ENCODE measurements at places on chromosomes 1 and 21.
A peak's percentile ranks its signal among the peaks of the same experiment; 100 is the strongest.

GRCh38 chr1:27643600-27644368 lies 8.8 kb upstream of the FGR start:
- no peak overlapping the region for H3K4me3 ChIP-seq
- peak; percentile 85 for DNase-seq
- H3K36me3 ChIP-seq: no peaks in the 10 kb centered on the region
- peaks cover 3% of the 10 kb centered on the region for H3K4me1 ChIP-seq

GRCh38 chr1:185158800-185159199 lies 1.8 kb downstream of the SWT1 start:
- no peak overlapping the region for H3K4me3 ChIP-seq
- no peaks in the 10 kb centered on the region for H3K36me3 ChIP-seq
- H3K4me1 ChIP-seq: no peaks in the 10 kb centered on the region
- no peak for DNase-seq
- no peaks in the 10 kb centered on the region for H3K27me3 ChIP-seq

DNA sequence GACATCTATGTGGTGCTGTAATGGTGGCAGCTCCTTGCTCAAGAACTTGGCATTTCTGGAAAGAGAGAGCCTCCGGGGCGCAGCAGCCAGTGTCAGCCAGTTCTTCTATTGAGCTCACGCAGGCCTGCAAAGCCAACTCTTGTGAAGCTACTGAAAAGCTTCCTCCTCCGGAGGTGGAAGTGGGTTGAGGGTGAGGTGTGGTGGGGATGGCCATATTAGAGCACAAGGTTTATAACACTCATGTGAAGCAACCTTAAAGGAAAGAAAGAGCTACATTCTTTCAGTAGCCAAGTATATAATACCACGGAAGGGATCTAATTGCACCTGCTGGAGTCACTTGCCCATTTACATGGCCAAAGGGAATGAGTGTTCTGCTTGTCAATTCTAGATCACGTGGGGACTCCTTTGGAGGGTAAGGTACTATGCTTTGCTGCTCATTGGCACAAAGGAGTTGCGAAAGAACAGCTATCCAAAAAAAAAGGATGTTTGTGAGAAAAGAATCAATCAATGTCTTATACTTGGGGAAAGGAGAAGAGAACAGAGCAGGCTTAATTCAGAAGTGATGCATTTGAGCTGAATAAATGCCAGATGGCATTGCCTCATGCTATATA lies 18.3 kb upstream of the MAP10 start:
- no peak overlapping the region for H3K4me3 ChIP-seq
- H3K36me3 ChIP-seq: no peaks in the 10 kb centered on the region
- no peaks in the 10 kb centered on the region for H3K4me1 ChIP-seq
- H3K27ac ChIP-seq: no peak overlapping the region

DNA sequence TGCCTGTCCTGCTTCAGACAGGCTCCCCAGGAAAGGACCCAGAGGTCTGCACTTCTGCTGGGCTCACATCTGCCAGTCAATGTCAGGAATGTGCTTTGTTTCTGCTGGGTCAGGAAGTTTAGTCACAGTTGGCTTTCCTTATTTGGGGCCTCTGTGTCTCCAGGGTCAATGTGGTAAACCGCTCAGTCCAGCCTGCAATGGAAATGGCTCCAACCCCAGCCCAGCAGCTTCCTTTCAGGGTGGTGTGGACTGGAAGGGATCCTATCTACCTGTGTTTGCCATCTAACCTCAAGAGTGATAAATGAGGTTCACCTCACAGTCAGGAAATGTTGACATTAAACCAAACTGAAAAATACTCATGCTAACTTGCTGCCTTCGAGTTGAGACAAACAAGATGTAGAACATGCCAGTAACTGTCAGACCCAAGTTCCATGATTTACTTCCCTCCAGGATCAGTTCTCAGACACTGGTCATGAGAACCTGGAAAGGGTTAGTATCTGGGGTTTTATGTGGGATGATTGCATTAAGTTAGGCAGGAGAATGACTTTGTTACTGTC lies 20.3 kb downstream of the ENO1 start:
- H3K27me3 ChIP-seq: no peaks in the 10 kb centered on the region
- H3K4me3 ChIP-seq: no peak overlapping the region
- no peak for DNase-seq
- H3K36me3 ChIP-seq: peaks cover 42% of the 10 kb centered on the region

Measured in H9 (cell line).